ENCODE measurements at places on chromosomes 3 and 15.

DNA sequence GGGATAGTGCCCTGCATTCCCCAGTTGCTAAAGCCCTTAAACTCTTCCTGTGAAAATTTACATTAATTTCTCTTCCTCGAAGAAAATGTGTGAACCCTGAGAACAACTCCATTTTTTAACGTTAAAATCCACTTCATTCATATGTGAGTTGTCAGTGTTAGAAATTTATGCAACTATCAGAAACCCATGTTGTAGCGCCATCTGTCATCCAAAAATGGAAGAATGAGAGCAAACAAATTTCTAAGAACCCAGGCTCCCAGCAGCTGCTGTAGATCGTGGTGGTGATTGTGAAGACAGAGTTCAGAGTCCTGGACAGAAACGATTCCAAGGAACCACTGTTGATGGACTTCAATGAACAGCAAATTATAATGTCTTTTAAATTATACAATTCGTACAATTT lies 179.7 kb upstream of the NDN start:
- no peak for DNase-seq

GRCh38 chr15:36230776-36231175 lies 348.6 kb upstream of the CDIN1 start:
- DNase-seq: peak; percentile 4

DNA sequence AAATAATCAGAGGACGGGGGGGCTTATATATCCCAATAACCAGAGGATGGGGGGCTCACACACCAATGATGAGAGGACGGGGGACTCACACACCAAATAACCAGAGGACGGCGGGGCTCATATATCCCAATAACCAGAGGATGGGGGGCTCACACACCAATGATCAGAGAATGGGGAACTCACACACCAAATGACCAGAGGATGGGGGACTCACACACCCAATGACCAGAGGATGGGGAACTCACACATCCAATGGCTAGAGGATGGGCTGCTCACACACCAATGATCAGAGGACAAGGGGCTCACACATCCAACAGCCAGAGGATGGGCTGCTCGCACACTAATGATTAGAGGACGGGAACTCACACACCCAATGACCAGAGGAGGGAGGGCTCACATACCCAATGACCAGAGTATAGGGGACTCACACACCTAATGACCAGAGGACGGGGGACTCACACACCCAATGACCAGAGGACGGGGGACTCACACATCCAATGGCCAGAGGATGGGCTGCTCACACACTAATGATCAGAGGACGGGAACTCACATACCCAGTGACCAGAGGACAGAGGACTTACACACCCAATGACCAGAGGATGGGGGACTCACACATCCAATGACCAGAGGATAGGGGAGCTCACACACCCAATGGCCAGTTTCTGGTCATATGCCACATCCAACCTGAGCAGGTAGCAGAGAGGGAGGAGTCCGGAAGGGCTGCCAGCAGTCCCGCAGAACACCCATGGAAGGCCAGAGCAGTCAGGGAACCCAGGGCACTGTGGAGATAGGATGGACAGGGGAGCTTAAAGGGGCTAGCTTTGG lies 10.6 kb downstream of the RAB6B start:
- DNase-seq: no peak

DNA sequence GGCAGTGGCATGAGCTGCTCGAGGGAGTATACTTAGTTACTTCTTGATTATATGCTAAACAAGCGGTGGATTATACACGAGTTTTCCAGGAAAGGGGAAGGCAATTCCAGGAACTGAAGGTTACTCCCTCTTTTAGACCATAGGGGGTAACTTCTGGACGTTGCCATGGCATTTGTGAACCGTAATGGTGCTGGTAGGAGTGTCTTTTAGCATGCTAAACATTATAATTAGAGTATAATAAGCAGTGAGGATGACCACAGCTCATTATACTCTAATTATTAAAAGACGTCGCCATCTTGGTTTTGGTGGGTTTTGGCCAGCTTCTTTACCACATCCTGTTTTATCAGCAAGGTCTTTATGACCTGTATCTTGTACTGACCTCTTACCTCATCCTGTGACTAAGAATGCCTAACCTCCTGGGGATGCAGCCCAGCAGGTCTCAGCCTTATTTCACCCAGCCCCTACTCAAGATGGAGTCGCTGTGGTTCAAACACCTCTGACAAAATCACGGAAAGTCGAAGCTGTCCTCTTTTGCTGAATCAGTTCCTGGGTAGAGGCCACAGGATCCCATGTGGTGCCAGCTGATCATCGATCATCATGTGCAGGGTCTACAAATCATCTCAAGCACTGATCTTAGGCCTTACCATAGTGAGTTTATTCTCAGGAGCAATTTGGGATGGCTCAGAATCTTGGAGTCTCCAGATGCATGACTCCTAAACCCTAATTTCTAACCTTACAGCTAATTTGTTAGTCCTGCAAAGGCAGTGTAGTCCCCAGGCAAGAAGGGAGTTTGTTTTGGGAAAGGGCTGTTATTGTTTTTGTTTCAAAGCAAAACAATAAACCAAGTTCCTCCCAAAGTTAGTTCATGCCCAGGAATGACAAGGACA lies 149.1 kb downstream of the TJP1 start:
- DNase-seq: no peak

GRCh38 chr15:82739086-82739485 lies 29.4 kb upstream of the AP3B2 start:
- DNase-seq: no peak

- no peak for DNase-seq
These were observed 74.3 kb downstream of the MYO1E start for GRCh38 chr15:59298225-59298853.

GRCh38 chr15:78880813-78881212 lies 8.1 kb downstream of the MORF4L1 start:
- no peak for DNase-seq

- DNase-seq: no peak
These were observed 1.0 kb upstream of the CCR5 start for GRCh38 chr3:46369675-46370132.

DNA sequence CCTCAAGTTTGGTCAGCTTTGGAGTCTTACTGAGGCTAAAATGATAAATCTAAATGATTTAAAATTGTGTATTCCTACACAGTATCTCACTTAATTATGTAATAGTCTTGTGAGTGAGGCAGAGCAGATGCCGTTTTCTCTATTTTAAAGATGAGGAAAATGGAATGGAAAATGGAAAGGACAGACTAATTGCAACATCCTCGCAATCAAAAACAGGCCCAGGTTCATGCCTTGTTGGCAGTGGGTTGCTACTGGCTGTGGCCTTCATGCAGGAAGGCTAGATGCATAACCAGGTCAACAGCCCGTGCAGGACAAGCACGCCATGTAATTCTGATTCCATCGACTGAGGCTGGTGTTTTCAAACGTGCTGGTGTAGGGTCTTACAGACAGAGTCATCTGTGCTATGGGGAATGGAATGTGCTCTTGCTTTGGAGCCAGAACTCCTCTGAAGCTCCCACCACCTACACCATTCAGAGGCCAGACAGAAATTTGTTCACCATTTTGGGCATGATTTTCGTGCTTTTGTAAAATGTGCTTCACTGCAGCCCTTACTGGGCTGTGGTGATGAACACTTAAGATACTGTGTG lies 37.9 kb downstream of the MLH1 start:
- no peak for DNase-seq

GRCh38 chr15:98525661-98526001 lies 122.7 kb upstream of the IGF1R start:
- DNase-seq: no peak

GRCh38 chr3:126546549-126547239 lies 12.0 kb downstream of the C3orf22 start:
- no peak for DNase-seq

GRCh38 chr15:75817138-75817935 lies 25.9 kb upstream of the UBE2Q2 start:
- no peak for DNase-seq
